NCI-H524 treated with DMSO at 0.1 percent for 48 hours (cell line): ENCODE measurements at places on chromosomes 7 and 10.
A peak's percentile ranks its signal among the peaks of the same experiment; 100 is the strongest.

DNA sequence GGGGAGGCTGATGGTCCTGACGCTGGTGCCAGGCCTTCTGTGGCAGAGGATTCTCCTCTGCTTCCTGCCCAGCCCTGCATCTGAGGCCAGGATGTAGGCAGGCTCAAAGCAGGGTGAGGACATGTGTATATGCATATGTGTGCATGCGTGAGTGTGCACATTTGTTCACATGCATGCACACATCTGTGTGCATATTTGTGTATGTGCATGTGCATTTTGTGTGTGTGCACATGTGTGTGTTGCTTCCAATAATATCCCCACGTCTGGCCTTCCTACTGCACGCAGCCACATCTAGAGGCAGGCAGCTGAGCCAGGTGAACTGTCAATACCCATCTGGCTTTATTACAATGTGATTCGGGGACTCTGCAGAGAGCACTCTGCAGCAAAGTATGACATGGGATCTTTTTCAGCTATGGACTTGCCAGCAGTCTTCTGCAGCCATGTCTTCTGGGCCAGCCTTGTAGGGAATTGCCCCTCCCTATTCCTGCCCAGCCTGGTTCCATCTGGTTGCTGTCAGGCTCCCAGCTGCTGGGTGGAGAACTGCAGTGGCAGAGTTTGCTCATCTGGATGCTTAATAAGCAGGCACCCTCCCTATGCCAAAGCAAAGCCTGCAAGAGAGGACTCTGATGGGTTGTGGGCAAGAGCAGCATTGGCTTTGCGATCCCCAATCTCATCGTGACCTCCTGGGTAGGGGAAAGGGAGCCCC is 140.7 kb downstream of the PFKFB3 start:
- DNase-seq = no peak

DNA sequence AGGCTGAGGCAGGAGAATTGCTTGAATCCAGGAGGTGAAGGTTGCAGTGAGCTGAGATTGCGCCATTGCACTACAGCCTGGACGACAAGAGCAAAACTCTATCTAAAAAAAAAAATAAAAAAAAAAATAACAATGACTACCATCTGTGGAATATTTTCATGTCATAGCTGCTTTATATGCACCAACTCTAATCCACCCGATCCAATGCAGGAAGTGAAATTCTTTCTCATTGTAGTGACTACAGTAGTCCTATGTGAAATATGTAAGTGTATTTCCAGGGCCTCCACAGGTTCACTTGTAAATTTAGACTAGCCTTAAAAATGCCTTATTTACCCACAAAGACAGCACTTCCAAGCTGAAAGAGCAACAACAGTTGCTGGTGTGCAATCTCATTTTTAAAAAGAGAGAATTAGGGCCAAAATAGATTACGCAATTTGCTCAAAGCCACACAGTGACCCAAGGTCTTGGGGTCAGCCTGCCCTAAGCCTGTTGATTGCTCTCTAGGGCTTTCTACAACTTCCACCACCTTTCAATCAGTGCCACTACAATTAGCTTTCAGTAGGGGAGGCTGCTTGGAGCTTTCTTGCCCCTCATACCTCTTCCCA is 25.8 kb upstream of the EGFR start:
- DNase-seq = no peak

- no peak for DNase-seq
These were observed 53.1 kb downstream of the TEX36 start for GRCh38 chr10:125629758-125630376.

GRCh38 chr10:103678178-103678526 is 177.2 kb downstream of the SH3PXD2A start:
- DNase-seq = peak; percentile 19

DNA sequence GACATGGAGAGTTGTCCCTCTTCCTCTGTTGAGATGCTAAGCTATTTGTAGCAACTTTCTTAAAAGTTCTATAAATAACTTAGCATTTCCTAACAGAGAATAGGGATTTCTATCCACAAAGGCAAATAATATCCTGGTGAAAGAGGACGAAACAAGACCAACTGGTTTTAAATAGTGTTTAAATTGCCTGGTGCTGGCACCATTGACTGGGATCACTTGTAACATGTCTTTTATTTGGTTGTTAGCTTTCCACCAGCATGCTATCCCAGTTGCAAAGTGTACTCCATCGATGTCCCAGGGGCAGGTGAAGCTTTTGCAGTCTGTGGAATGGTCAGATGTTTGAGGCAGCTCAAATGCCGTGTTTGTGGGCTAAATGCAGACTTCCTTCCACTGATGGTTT is 3.7 kb downstream of the SUFU start:
- no peak for DNase-seq

- no peak for DNase-seq
These were observed 150.2 kb downstream of the RAB11FIP2 start for GRCh38 chr10:117896517-117896916.

- no peak for DNase-seq
These were observed 7.8 kb upstream of the GPR141 start for GRCh38 chr7:37675749-37676148.

- DNase-seq = peak; percentile 63
These were observed 20.4 kb upstream of the INMT start for GRCh38 chr7:30731581-30731980.

GRCh38 chr7:149126662-149127266 is 640 bp upstream of the ZNF425 start:
- no peak for DNase-seq

GRCh38 chr7:3057066-3057420 is 13.4 kb upstream of the CARD11 start:
- DNase-seq = no peak

DNA sequence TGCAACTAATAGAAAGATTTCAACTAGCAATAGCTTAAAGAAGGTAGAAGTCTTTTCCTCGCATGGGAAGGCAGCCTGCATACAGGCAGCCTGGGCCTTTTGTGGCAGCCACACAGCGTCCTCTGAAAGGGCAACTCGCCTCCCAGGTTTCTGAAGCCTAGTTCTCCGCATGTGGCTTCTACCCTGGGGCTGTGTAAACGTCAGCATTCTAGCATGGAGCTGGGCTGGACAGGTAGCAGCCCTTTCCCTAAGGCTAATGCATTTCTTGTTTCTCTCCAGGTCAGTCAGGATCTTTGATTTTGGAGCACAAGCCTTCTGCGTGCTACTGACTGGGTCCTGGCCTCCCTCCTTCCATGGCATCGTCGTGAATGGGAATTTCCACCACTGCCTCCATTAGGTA is 23.8 kb upstream of the SEC61G start:
- DNase-seq = no peak

GRCh38 chr7:70446448-70447143 is 685.3 kb upstream of the GALNT17 start:
- peak; percentile 79 for DNase-seq

DNA sequence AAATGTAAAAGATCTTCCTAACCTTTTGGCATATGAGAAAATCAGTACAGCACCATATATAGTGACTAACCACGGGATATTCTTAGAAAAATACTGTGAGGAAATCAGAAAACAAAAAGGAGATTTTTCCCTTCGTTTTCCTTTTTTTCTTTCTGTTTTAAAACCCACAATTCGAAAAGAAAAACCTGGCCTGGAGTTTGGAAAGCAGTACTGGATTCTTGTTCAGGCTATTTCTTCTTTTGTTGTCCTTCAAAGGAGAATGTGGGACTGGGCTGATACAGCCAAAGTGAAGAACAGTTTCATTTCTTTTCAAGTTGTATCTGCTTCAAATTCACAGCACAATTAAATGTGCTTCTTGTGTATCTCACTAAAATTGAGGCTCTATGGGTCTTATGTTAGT is 156.8 kb upstream of the PHYHIPL start:
- DNase-seq = no peak

- no peak for DNase-seq
These were observed 1.8 kb downstream of the LRRC17 start for GRCh38 chr7:102914585-102914984.

DNA sequence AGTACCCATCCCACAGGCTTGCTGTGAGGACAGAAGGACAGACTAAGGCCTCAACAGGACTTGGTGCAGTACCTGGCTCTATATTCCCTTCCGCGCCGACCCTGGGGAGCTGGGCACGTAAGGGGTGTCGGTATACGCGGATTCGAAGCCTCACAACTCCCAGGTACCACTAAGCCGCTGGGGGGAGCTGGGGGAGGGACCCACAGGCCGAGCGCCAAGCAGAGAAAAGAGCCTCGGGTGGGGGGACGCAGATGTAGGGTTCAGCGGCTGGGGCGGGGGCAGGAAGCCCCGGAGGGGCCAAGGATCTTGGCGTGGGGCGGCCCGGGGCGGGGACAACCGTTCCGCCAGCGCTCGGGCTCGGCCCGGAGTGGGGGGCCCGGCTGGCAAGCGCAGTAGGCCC is 126.4 kb upstream of the ZNF746 start:
- no peak for DNase-seq

DNA sequence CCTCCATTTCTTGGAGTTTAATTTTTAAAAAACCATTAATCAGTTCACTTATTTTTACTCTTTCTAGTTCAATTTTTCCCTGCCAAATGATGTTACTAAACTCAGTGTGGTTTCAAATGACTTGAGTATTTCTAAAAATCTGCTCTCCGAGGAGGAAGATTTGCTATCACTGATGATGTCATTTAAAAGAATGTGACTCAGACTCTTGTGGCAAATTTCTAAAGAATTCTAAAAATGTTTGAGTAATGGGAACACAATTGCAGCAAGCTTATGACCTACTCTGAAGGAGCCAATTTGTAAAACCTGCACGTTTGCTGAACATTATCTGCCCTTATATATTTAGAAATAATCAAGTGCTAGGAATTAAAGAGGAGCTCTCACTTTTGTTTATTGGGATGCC is 88.6 kb downstream of the SPAG6 start:
- no peak for DNase-seq

DNA sequence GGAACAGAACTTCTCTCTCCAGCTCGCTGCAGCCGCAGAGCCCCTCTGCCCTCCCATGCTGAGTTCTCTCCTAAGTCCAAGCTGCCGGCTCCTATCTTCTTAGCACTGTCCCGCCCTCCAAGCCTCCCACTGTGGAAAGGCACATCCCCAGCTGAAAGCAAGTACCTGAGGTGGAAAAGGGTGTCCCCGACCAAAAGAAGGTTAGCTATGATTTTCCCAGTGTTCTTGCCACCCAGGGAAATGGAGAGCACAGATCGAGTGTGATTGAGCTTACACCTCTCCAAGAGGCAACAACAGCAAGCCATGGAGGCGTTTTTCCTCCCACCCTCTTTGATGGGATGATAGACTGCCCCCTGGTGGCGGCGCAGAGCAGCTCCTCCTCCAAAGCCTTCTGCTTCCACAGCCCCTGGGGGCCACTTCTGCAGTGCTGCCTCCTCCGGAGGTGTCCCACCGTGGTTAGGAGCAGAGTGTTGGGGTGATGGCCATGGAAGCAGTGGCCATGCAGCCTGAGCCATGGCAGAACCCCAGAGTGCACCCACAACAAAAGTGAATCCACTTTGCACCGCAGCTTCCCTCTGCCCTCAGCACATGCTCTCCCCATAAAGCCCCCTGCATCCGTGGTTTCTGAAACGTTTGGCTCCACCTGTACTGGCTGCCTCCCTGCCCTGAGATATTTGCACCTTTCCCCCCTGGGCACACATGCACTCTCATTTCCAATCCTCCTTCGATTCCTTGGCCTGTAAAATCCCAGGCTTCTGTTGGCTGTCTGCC is 143.1 kb upstream of the STK17A start:
- no peak for DNase-seq

DNA sequence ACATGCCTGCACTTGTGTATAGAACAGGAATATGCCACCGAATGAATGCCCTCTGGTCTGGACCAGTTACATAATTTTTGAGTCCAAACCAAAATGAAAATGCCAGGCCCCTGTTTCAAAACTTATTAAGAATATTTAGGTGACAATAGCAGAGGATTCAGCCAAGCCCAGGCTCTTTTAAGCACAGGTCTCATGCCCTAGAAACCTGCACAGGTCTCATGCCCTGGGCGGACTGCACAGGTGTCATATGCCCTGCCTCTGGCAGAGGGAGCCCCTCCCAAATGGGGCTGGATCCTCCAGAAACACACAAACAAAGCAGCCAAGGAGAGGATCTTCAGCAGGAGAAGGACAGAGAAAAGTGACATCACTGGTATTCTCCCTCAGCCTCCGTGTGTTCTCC is 605.4 kb upstream of the NRP1 start:
- DNase-seq = no peak

- DNase-seq = peak; percentile 25
These were observed 54.4 kb downstream of the MTPAP start for GRCh38 chr10:30294476-30295240.

- DNase-seq = no peak
These were observed 130.2 kb upstream of the CTTNBP2 start for GRCh38 chr7:118003476-118003875.

GRCh38 chr10:25226775-25227682 is 52.2 kb downstream of the GPR158 start:
- no peak for DNase-seq
